Stimulated activated CD4-positive, alpha-beta T cell treated with anti-CD3 and anti-CD28 coated beads, TNF-alpha, amount 100 ng/mL, for 1 hour (primary cell): ENCODE measurements at places on chromosomes 3 and 15.

DNA sequence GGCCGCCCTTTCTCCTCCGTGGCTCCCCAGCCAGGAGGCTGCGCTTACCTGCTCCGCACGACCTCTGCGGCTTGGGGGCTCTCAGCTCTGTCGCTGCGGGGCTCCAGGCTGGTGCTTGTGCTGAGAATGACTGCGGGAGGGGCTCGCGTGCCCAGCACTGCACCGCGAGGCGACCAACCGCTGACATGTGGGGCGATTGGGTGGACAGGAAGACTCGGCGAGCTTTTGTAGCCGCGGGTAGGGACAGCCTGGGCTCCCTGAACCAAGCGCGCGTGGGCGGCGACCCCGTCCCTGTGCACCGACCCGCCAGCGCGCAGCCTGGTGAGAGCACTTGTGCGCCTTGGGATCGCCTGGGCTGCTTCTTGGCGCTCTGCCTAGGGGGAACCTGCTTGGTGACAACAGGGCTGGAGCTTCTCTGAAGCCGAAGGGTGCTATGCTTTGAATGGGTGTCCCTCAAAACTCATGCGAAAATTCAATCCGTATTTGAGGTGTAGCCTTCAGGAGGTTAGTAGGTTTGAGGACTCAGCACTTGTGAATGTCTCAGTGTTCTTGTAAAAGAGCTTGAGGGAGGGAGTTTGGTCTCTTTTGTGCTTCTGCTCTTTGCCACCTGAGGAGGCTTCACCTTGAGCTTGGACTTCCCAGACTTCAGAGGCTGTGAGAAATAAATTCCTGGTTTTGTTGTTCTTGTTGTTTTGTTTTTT lies 50.4 kb downstream of the IL12A start:
- no peak for DNase-seq

- DNase-seq: no peak
These were observed 9.2 kb downstream of the GATA2 start for GRCh38 chr3:128483657-128484403.

- DNase-seq: no peak
These were observed 266.1 kb downstream of the CGGBP1 start for GRCh38 chr3:87792534-87793336.

DNA sequence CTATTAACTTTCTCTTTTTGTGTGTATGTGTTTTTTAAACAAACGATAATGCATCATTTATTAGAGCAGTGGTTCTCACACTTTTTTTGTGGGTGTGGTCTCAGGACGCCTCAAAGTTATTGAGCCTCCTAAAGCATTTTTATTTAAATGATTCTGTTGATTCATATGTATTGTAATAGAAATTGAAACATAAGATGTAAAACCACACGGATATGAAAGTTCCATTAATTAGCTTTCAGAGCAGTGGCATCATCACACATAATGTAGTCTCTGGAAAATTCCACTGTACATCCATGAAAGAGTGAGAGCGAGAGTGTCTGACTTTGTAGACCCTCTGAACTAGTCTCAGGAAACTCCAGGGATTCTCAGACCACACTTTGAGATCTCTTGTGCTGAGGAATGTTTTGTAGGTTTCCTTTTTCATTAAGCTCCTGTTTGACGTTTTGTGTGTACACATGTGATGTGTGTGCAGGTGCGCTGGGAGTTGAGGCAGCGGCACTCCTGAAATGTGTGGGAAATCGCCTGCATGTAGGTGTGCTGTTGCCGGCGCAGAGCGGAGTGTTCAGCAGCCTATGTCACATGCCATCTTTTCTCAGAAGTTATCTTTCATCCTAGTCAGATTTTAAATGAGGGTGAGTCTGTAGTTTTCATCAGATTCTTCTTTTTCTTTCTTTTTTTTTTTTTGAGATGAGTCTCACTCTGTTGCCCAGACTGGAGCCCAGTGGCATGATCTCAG lies 5.3 kb upstream of the TRAK1 start:
- DNase-seq: no peak

DNA sequence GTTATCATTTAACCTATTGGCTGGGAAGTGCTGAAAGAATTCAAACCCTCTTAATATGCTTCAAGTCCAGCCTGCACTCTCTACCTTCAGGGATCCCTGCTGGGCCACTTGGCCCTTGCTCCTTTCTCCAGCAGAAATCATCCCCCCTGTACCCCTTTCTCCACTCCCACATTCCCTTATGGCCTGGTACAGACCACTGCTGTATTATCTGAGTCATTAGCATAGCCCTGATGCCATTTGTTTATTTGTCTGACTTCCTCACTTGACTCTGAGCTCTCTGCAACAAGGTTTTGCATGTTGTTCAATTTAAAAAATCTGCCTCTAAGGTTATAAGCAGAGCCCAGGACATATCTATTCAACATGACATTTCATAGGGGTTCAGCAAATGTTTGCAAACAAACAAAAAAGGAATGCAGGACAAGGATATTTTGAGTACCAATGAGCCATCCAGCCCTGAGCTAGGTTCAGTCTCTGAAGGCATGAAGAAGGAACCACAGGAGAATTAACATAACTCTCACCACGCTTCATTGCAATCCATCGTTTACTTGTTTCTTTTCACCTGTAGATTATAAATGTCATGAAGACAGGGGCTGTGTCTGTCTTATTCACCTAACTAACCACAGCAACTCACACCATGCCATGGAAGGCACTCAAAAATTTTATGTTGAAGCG lies 26.6 kb upstream of the HES1 start:
- no peak for DNase-seq

DNA sequence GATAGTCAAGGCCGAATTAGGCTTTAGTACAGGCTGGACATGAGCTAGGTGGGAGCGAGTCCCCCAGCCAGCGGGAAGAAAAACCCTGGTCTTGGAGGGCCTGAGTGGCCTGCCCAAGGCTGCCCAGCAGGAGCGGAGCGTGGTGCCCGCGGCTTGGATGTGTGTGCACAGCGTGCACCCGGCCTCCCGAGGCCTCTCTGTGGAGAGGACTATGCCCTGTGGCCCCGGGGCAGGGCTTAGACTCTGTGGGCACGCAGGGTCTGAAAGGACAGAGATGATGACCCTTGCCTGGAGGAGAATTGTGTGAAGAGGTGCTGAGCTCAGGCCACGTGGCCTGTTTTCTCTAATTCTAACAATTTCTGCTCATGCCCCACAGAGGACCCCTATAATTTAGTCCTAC lies 124.6 kb upstream of the IQSEC1 start:
- DNase-seq: no peak

DNA sequence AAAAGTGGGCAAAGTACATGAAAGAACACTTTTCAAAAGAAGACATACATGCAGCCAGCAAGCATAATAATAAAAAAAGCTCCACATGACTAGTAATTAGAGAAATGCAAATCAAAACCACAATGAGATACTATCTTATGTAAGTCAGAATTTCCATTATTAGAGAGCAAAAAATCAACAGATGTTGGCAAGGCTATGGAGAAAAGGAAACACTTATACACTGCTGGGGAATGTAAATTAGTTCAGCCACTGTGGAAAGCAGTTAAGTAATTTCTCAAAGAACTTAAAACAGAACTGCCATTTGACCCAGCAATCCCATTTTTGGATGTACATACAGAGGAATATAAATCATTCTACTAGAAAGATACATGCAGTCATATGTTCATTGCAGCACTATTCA lies 360.7 kb downstream of the NSUN3 start:
- DNase-seq: no peak

DNA sequence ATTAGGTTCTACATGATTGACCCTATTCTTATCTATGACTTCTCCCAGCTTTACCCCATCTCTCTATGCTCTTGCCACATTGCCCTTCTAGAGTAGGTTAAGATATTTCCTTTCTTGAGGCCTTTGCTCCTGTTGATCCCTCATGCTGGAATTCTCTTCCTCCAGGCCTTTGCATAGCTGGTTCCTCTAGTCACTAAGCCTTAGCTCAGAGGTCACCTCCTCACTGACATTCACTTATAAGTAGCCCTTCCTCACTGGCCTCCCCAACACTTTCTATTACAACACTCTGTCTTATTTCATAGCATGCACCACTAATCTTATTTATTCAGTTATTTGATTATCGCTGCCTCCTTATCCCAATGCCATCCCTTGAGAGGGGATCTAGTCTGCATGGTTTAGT lies 228.4 kb upstream of the COL8A1 start:
- no peak for DNase-seq

DNA sequence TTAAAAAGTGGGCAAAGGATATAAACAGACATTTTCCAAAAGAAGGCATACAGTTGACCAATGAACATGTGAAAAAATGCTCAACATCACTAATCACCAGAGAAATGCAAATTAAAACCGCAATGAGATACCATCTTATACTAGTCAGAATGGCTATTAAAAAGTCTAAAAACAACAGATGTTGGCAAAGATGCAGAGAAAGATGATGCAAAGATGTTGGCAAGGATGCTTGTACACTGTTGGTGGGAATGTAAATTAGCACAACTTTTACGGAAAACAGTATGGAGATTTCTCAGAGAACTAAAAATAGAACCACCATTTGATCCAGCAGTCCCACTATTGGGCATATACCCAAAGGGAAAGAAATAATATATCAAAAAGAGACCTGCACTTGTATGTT lies 53.5 kb downstream of the TLNRD1 start:
- DNase-seq: no peak

DNA sequence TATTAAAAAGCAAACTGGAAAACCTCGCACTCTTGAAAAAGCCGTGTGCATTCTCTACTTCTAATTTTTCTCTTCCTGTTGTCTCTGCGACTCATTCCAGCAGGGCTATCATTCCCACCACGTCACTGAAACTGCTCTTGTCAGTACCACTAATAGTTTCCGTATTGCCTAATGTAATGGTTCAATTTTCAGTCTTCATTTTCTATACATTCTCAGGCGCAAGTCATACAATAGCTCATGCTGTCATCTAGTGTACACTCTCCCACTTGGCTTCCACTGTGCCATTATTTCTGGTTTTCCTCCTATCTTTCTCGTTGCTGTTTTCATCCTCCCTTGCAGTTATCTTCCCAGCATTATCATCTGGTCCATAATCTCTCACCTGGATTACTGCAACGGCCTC lies 160.2 kb downstream of the SPATA16 start:
- no peak for DNase-seq

- no peak for DNase-seq
These were observed 12.0 kb upstream of the AHSG start for GRCh38 chr3:186600896-186601295.

GRCh38 chr15:69360642-69361041 lies 53.5 kb upstream of the KIF23 start:
- DNase-seq: no peak

DNA sequence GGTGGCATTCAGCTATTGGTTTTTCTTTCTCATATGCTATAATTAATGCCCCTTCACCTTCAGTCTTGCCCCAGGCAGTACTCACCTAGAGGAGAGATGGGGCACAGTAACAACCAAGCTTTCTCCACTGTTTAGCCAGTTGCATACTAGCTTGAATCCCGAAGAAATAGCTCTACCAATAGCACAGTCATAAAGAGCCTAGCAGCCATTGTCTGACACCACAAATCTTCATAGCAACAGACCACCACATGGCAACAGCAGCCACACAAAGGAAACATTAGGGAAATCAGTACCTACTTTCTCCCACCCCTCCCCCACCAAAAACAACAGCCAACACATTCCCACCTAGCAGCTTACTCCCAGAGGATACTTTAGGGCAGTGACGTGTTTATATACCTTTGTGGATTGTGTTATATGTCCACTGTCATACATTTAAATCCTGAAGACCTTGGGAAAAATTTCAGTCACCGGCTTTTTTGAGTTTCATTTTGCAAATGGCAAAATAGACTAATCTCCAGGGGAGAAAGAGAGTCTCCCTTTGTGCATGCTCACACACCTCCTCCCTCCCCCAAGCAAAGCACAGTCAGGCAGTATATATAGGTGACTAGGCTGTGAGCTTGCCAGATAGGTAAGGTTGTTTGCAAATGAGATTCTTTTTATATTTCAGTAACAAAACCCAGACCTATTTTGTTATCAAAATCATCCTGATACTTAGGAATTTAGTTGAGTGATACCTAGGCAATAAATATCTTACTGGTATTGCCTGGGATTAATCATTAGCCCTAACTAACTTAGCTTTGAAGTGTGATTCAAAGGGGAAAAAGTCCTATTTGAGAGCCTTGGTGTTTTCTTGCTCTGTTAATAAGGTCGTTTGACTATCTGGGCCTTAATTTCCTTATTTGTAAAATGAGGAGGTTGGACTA lies 140.6 kb downstream of the RBPMS2 start:
- DNase-seq: no peak

DNA sequence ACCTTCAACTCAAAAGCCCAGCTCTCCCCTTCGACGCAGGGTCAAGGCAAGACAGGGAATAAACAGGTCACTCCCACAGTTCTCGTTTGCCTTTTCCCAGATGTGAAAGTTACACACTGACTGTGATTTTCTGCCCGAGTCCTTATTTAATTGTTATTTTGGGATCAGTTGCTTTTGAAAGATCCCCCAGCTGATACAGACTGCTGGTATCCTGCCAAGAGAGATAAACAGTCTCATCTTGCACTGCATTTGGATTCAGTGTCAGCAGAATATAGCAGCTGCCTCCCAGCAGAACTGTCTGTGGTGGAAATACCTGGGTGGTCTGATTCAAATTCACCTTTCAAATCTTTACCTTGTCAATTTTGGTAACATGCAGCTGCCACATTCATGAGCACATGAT lies 56.0 kb upstream of the FAM3D start:
- DNase-seq: no peak

DNA sequence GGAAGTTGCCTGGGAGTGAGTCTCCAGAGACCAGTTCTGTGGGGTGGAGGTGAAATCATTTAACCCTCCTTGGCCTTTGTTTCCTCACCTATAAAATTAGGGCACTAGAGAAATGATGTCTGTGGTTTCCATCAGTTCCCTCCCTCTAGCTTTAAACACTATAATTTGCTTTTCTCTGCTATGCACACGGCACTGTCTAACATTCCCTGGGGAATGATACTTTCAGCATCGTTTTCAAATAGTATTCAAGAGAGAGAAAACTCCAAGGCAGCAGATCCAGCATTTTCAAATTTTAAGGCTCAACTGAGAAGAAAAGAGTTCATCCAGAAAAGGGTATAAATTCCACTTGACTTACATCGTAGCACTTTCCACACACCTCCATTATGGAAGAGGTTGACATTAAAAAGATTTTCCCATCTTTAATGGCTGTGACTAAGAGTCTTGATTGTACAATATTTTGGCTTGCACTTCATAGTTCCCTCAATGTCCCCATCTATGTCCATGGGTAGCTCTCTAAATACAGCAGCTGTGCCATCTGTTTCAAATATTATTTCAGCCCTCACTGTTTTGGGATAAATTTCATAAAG lies 137.7 kb upstream of the ZPLD1 start:
- DNase-seq: no peak

DNA sequence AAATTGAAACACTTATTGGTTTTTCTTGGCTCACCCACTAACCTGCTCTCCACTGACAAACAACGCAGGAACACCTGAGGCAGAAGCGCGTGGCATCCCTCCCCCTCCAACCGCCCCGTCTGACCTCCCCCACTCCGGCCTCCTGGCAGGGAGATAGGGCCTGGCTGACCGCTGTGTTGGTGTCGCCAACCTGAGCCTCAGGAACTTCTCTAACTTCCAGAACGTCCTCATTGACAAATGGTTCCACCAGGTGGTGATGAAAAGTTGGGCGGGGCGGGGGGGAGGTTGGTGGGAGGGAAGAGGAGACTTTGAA lies 22.8 kb downstream of the IL17RD start:
- no peak for DNase-seq
